Neural progenitor cell (in vitro differentiated cells): ENCODE measurements at places on chromosomes 1 and 21. TPM values are rescaled to one million over a fixed set of nuclear protein-coding genes. Genes with fewer than 3 reads are reported as not detected.

Gene ANKRD34A
- total RNA-seq: 0.06 and 0.28 TPM in 2 replicates

Gene UMODL1
- total RNA-seq: 0.09 TPM in 1 of 2 replicates, not detected in the other

GRCh38 chr1:216793973-216794372 is 70.7 kb upstream of the ESRRG start:
- no peaks in the 10 kb centered on the region for H3K27me3 ChIP-seq
- no peaks in the 10 kb centered on the region for H3K4me1 ChIP-seq
- no peak overlapping the region for H3K4me3 ChIP-seq
- no peak overlapping the region for H3K27ac ChIP-seq
- DNase-seq: no peak
- H3K36me3 ChIP-seq: no peaks in the 10 kb centered on the region

GRCh38 chr1:67604778-67605177 is 80.2 kb upstream of the GADD45A start:
- peak; percentile 54 for DNase-seq
- H3K27ac ChIP-seq: no peak overlapping the region
- H3K27me3 ChIP-seq: no peaks in the 10 kb centered on the region
- no peak overlapping the region for H3K4me3 ChIP-seq
- H3K36me3 ChIP-seq: no peaks in the 10 kb centered on the region
- H3K4me1 ChIP-seq: peaks cover 17% of the 10 kb centered on the region

GRCh38 chr1:198798923-198799386 is 160.1 kb downstream of the PTPRC start:
- no peaks in the 10 kb centered on the region for H3K36me3 ChIP-seq
- H3K4me3 ChIP-seq: no peak overlapping the region
- no peak for DNase-seq
- H3K4me1 ChIP-seq: no peaks in the 10 kb centered on the region

- H3K27me3 ChIP-seq: no peaks in the 10 kb centered on the region
- H3K4me1 ChIP-seq: peaks cover 22% of the 10 kb centered on the region
- no peak overlapping the region for H3K4me3 ChIP-seq
- H3K36me3 ChIP-seq: no peaks in the 10 kb centered on the region
- no peak for DNase-seq
- no peak overlapping the region for H3K27ac ChIP-seq
Measured at GRCh38 chr1:164701189-164701761, 142.3 kb downstream of the PBX1 start.

DNA sequence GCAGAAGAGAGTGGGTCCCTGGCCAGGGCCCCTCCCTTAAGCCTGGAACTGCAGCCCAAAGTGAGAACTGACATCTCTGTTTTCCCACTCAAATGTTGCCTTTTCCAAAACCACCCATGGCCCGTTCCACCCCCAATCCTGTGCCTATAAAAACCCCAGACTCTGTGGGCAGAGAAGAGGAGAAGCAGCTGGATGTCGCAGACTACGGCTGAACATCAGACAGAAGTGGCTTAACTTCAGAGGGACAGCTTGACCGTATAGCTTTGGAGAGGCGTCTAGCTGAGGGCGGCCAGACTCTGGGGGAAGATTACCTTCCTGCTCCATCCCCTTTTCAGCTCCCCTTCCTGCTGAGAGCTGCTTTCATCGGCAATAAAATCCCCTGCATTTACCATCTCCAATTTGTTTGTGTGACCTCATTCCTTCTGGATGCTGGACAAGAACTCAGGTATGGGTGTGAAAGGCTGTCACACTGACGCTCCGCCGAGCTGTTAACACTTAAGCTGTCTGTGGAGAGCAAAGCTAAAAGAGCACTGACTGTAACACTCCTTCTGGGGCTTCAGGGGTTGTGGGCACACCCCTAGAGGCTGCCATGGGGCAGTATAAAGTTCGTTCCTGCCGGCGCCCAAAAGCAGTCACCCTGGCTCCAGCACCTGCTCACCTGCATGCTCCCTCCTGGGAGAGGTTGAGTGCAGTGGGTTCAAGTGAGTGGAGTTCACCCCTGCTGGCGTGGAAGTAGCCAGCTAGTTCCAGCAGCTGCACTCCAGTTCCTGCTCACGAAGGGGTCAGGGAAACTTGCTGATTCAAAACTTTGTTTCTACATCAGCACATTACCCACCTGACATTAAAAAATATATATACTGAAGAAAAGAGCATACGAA is 19.6 kb upstream of the ERO1B start:
- H3K27ac ChIP-seq: no peak overlapping the region
- H3K27me3 ChIP-seq: no peaks in the 10 kb centered on the region
- DNase-seq: no peak
- no peak overlapping the region for H3K4me3 ChIP-seq

DNA sequence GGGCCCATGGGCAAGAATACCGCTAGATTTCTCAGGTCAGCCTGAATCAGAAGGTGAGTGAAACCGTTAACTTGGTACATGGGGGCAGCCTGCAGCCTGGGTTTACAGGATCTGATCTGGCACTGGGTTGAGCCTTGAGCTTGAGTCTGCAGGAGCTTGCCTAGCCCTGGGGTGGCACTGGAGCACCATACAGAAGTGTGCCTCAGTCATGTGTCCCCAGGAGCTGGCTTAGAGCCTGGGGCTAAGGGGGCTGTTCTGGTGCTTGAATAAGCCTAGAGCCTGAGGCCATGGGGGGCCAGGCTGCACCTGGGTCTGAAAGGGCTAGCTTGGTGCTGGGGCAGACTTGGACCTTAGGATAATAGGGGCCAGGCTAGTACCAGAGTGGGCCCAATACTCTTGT is 457.2 kb upstream of the PBX1 start:
- H3K27me3 ChIP-seq: no peaks in the 10 kb centered on the region
- H3K36me3 ChIP-seq: no peaks in the 10 kb centered on the region
- no peak overlapping the region for H3K4me3 ChIP-seq

DNA sequence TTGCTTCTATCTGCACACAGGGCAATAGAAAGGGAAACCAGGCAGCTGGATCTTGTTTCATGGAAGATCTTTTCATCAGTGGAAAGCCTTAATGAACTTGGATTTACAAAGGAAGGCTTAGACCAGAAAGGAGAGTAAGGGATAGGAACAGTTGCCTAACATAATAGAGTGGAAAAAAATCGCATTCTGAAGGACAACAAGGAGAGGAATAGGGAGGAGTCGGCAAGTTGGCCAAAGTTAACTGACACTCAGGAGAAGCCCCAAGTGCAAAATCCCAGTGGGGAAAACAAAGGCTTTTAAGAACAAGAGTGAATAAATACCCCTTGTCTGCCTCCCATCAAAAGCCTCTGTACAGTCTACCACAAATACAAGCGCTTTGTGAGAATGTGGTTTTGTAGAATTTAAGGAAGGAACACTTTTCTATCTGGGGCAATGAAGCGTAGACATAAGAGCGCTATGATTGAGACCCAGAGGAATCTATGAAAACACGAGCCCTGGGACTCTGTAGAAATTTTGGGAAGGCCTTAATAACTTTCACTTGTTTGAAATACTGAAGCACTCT is 74.1 kb downstream of the ZNF648 start:
- peaks cover 14% of the 10 kb centered on the region for H3K4me1 ChIP-seq
- H3K36me3 ChIP-seq: no peaks in the 10 kb centered on the region
- H3K4me3 ChIP-seq: no peak overlapping the region
- H3K27ac ChIP-seq: no peak overlapping the region

DNA sequence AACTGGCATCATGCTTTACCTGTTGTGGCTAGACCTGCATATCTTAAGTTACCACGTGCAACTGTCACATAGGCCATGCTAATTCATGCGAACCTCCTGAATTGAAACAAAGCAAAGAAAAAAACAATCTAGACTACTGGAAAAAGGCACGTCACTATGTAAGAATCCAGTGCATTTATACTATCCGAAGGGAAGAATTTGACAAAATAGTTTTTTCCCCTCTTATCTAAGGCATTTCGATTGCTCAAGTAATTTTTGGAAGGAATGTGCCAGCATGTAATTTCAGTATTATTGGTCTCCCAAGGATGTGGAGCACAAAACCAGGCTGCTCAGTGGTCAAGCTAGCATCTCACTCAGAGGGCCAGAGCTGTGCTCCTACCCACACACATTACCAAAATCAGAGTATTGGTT is 31.5 kb upstream of the C1orf198 start:
- H3K4me1 ChIP-seq: no peaks in the 10 kb centered on the region
- H3K4me3 ChIP-seq: no peak overlapping the region
- no peaks in the 10 kb centered on the region for H3K27me3 ChIP-seq
- DNase-seq: no peak
- H3K27ac ChIP-seq: no peak overlapping the region

GRCh38 chr1:213953806-213954205 is 34.0 kb upstream of the PROX1 start:
- no peaks in the 10 kb centered on the region for H3K27me3 ChIP-seq
- H3K27ac ChIP-seq: no peak overlapping the region
- no peaks in the 10 kb centered on the region for H3K36me3 ChIP-seq
- H3K4me3 ChIP-seq: no peak overlapping the region
- H3K4me1 ChIP-seq: no peaks in the 10 kb centered on the region
